ENCODE measurements at places on chromosomes 4 and X.

DNA sequence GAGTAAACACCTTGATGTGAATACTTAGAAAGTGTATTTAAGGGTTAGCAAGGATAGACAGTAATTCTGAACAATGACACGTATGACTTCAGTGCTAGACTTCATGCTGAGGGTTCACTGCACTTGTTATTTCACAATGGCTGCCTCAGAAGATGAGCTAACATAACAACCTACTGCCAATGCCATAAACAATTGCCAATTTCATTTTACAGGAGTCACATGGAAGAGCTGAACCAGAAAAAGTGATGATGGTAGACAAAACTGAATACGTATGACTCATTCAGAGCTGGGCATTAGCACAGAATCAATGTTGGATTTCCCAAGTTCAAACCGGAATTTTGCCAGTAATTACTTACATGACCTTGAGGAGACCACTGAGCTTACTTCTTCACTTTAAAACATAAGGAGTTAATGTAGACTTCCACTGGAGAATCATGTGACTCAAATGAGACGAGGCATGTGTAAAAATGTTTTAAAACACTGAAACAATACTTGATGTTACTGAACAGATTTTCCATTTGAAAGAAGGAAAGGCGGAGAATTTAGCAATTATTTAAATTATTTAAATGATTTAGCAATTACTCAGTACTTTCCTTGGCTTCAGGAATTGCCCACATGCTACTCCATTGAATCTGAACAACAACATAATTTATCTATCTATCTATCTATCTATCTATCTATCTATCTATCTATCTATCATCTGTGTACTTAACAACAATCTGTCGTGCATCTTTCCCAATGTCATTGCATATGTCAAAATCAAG lies 868.5 kb upstream of the SLIT2 start:
- DNase-seq, result no peak

DNA sequence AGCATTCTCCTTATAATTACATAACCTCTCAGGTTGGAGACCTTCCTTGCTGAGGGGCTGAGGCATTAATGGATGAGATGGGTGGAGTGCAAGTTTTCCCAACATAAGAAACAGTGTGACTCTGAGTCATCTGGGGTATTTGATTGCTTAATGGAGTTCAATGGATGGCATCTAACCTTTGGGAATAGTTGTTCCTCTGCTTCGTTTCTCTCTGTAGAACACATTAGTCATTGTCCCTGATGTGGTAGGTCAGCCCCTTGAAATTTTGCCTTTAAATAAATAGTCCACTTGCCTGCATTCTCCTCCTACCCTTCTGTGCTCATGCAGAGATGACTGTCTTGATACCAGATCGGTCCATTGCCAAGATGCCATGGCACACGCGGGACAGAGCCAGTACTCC lies 38.6 kb downstream of the SLITRK2 start:
- no peak for DNase-seq

- DNase-seq, result no peak
These were observed 30.0 kb upstream of the GPR173 start for GRCh38 chrX:53018627-53019026.

DNA sequence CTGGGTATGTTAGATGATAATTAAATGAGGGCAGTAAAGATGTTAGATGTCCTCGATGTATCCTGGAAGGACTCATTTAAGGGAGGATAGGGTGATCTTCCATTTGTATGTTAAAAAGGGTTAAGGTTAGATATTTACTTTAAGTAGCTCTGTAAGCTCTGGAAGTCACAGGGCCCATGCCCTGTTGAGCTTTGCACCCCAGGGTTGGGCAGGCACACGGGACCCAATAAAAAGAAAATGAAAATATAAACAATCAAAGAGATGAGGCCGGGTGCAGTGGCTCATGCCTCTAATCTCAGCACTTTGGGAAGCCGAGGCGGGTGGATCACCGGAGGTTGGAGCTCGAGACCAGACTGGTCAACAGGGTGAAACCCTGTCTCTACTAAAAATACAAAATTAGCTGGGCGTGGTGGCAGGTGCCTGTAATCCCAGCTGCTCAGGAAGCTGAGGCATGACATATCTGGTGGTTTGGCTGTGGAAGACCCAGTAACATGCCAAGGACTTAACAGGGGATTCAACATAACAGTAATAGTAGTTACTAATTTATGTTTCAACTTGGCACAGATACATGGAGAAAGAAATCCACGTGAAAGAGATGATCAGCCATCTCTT lies 16.9 kb upstream of the PHEX start:
- DNase-seq, result no peak
